ENCODE measurements at places on chromosomes 13 and 19.

DNA sequence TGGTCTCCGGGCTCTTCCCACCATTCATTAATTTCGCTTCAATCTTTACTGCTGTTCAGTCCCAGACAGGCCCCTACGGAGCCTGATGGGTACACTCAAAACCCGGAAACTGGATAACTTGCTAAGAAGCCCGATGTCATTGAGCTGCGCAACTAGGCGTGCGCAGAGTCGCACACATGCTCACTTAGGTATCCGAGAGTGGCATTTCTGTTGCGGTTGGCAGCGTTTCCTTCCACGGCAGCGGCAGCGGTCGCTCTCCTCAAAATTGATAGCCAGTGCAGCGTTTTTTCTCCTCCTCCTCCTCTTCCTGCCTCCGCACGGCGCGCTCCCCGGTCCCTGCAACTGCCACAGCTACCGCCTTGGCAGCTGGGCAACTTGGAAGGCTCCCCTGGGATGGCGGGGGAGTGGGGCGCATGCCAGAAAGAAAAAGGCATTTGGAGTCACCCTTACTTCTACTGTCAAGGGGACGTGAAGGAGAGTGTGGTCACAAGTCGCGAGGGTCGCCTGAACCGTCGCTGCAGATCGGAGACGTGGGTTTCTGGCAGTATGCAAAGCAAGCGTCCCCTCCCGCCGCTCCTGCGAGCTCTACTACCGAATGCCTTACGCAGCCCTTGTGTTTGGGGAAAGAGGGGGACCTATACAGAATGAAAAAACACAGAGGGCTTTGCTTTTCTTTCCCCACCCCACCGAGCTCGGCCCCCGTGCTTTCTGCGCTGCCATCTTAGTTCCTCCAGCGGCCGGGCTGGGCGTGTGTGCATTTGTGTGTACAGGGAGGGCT, 2.4 kb upstream of the MYCBP2 start:
- DNase-seq: peak; percentile 55

DNA sequence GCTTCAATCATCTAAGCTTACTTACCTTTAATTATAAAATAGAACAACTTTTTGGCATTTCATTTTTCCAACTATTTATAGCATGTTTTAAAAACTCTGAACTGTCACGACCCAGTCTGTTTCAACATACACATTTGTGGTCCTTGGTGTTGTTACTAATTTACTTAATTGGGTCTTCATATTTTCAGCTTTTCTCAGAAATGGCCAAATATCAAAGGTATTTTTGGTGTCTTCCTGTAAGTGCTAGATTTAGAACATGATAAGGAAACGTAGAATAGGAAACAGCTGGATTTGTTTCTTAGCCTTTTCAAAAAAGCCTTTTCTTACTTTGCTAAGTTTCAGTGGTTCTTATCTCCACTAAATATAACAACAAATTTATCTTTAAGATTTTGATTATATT, 11.4 kb downstream of the LPAR6 start:
- DNase-seq: no peak

DNA sequence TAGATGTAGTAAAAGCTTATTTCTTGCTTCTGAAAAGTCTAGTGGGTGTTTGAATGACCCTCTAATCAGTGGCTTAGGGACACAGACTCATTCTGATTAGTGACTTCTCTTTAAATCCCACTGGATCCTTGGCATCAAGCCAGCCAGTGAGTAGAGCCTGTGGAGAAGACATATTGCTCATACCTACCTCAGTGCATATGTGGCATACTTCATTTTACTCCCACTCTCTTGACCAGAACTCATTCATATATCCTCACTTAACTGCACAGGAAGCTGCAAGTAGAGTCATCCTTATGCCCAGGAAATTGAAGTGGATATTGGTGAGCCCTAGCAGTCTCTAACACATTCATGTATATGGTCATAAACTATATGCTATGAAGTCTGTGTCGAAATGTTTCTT, 148.3 kb downstream of the PDS5B start:
- DNase-seq: no peak

- DNase-seq: no peak
These were observed 6.2 kb downstream of the GFY start for GRCh38 chr19:49431330-49431749.

- no peak for DNase-seq
These were observed 5.2 kb downstream of the PPP1R14A start for GRCh38 chr19:38250821-38251563.

DNA sequence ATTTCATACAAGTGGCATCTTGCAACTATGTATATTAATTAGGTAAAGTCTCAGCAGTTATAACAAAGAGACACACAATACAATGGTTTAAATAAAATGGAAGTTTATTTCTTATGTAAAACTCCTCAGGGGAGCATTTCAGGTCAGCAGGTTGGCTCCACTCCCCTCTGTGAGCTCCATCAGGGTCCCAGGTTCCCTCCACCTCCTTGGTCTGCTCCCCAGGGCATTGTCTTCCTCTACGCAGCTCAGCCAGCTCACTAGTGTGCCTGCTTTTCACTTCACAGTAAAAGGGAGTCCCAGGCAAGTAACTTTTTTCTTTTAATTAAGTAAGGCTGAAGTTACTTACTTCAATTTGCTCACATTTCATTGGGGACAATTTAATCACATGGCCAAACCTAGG, 135.3 kb upstream of the FNDC3A start:
- no peak for DNase-seq

- no peak for DNase-seq
These were observed 35.1 kb downstream of the RNF6 start for GRCh38 chr13:26186995-26187394.

DNA sequence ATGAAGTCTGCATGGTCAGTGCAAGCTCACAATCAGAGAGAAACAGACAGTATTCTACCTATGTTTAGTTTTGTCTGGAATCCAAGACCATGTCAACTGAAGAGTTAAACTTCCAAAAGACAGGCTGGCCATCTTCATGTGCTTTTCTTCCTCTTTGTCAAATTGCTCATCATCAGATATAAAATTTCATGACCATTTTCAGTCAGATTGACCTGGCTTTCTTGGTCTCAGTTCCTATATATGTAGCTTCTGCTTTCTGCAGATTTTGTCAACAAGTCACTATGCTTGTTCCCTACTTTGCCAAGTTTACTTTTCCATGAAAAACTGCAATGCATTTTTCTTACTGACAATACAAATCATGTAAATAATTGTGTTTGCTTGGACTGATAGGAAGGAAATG, 13.9 kb downstream of the SLC46A3 start:
- DNase-seq: no peak

GRCh38 chr19:45657520-45658167, 10.4 kb upstream of the GIPR start:
- DNase-seq: no peak

GRCh38 chr13:113288880-113289279, 8.2 kb upstream of the LAMP1 start:
- DNase-seq: no peak

DNA sequence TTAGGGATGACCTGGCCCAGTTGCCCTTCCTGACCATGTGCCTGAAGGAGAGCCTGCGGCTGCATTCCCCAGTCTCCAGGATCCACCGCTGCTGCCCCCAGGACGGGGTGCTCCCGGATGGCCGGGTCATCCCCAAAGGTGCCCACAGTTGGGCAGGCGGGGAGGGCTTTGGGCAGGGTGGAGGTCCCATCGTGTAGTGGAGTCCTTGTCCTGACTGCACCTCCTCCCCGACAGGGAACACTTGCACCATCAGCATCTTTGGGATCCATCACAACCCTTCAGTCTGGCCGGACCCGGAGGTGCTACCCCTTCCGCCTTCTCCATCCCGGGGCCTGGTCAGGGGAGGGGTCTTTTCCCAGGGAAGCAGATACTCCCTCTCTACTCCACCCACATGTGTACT, 31.7 kb upstream of the CYP4F8 start:
- DNase-seq: no peak

GRCh38 chr19:57389194-57389729, 392 bp upstream of the ZNF548 start:
- DNase-seq: no peak

- no peak for DNase-seq
These were observed 24.4 kb downstream of the MYO1F start for GRCh38 chr19:8552810-8553209.

GRCh38 chr13:96771486-96772367, 222.5 kb downstream of the OXGR1 start:
- no peak for DNase-seq

GRCh38 chr13:24649688-24650043, 30.5 kb upstream of the ATP12A start:
- DNase-seq: no peak

GRCh38 chr13:108968566-108968965, 339.2 kb downstream of the MYO16 start:
- no peak for DNase-seq

- no peak for DNase-seq
These were observed 608 bp downstream of the CD70 start for GRCh38 chr19:6590258-6590826.

DNA sequence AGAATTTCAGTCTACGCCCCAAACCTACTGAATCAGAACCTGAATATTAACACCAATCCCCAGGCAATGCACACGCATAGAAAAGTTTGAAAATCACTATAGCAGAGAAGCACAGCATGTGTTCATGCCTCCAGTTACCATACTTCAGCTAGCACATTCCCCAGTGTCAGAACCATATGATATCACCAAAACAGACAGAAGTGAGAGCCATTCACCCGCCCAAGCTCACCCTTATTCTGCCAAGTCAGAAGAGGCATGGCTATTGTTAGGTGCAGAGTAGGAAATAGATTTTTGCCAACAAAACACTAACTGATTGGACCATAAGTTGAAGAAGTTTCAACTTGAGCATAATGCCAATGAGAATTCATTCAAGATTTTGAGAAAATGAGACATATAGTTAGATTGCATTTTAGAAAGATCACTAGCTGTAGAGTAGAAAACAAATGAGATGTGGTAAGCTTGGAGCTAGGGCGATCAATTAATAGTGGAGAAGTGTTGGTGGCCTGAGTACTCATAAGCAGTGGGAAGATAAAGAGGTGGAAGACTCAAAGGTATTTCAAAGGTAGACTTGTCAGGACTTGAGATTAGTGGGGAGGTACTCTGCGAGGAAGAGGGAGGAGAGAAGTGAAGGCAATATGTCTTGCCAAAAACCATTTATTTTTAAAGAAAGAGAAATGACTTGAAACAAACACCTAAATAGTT, 492.4 kb downstream of the SUCLA2 start:
- no peak for DNase-seq

DNA sequence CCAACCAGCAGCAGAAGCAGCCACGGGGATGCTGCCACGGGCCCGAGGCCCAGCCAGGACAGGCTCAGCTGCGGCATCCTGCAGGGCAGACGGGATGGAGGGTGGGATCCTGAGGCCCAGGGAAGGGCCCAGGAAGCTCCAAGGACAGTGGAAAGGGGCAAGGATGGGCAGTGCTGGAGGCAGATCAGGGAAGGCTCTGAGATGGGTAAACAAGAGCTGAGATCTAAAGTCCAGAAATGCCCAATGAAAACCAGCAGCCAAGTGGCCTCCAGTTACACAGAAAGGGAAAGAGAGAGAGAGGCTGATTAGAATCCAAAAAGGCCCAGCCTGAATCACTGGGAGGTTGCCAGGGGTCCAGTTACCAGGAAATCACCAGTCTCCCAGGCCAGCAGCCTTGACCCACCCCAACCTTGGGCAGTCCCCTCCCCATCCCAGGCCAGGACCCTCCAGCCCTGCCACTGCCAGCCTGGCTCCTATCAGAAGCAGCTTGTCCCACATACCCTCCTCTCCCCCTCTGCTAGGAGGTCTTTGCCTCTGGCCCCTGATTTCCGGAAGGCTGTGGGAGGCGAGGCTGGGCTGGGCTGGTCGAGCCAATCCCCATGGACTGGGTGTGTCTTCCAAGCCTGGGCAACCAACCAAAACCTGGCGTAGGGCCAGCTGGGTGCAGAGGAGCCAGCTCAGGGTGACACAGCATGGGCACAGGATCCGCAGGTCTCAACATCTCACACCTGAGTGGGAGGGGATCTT, at the start of gene CYP4F11:
TSS of gene CYP4F11 (minus strand) at position 198 of the 747 bp plus-strand sequence. CDS start at position 77, 121 bp downstream.
- DNase-seq: no peak

DNA sequence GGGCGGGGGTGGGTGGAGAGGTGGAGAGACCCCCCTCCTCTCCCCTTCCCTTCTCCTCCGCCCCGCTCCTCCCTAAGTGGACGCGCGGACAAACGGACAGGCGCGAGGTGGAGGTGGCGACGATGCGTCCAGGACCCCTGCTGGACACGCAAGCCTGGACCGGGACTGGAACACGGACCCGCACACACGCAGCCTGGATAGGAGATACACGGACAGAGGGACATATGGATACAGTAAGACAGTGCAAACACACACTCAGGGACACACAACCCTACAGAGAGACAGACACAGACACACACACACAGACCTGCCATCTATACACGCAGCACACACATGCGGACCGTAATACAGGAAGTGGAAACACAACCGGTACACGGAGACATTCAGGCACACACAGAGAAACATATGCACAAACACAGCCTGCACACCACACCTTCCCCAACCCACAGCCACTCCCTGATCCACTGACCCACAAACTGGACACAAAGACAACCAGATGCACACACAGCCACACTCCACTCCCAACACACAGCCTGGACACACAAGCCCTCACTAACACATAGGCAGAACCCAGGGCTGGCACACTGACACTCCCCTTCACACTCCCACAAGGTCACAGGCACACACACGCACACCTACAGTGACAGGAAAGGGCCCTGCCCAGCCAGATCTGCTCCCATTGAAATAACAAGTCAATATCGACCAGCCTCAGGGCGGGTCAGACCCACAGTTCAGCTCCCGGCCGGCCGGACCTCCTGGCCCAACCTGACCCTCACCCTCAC, 696 bp upstream of the ERFL start:
- no peak for DNase-seq

DNA sequence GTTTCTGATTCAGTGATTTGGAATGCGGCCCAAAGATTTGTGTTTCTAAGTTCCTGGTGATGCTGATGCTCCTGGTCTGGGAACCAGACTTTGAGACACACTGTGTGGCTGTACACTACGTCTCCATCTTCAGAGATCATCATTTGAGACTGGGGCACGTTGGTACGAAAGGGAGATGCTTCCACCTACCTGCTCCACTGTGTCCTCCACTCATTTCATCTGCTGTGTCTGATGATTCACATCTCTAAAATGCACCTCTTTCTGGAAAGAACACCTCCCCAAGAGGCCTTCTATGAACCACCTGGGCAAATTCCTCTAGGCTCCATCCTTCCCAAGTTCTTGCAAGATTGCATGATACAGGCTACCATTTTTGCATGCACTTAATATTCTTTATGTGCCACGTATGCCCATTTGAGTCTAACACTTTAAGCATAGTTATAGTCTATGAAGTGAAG, 58.6 kb downstream of the ERCC5 start:
- no peak for DNase-seq

GRCh38 chr19:16185768-16186123, 536 bp downstream of the FAM32A start:
- DNase-seq: peak; percentile 20

DNA sequence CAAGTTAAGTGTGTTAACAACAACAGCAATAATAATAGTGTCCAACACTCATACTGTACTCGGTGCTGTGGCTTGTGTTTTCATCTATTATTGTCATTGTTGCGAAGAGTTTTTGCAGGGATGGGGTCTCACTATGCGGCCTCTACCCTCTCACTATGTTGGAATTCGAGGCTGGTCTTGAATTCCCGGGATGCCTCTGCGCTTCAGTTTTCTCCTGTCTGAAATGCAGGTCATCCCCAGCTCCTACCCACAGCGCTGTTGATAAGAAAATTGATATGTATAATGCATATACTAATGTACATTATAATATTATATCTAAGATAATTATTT, 4.9 kb upstream of the SBK3 start:
- no peak for DNase-seq
